Cardiac muscle cell (in vitro differentiated cells and primary cell): ENCODE measurements at places on chromosomes 3 and 15. TPM values are rescaled to one million over a fixed set of nuclear protein-coding genes. Genes with fewer than 3 reads are reported as not detected.

The WDR93 gene
- total RNA-seq = 0.06 and 0.70 TPM in 2 replicates

The NUP210 gene
- 24.2 and 41.9 TPM in 2 replicates for total RNA-seq

The TYRO3 gene
- total RNA-seq = 13.2 and 17.2 TPM in 2 replicates

The C3orf85 gene
- not detected in 2 replicates for total RNA-seq

DNA sequence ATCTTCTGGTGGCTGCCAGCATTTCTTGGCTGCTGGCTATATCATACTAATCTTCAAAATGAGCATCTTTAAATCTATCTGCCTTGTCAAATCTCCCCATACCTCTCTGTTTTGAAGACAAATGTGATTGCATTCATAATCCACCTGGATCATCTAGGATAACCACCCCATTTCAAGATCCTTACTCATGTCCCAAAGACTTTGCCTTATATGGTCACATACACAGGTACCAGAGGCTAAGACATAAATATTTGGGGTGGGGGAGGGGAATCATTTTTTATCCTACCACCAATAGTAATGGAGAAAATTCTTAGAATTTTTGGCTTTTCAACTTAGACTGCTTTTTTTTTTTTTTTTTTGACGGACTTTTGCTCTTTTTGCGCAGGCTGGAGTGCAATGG is 970.8 kb downstream of the PLOD2 start:
- H3K36me3 ChIP-seq = no peaks in the 10 kb centered on the region
- no peak for DNase-seq
- H3K4me3 ChIP-seq = no peak overlapping the region
- H3K27me3 ChIP-seq = no peaks in the 10 kb centered on the region

DNA sequence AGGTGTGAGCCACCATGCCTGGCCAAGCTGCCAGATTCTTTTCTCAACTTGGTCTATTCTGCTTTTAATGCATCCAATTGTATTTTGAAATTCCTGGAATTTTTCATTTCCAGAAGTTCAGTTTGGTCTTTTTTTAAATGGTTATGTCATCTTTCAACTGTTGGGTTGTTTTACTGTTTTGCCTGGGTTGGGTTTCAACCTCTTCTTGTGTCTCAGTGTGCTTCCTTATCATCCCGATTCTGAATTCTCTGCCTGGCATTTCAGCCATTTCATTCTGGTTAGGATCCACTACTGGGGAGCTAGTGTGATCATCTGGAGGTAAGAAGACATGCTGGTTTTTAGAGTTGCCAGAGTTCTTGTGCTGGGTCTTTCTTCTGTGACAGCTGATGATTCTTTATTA is 61.5 kb downstream of the LRRC49 start:
- DNase-seq = no peak
- H3K27me3 ChIP-seq = no peaks in the 10 kb centered on the region
- no peak overlapping the region for H3K4me3 ChIP-seq
- H3K36me3 ChIP-seq = no peaks in the 10 kb centered on the region

DNA sequence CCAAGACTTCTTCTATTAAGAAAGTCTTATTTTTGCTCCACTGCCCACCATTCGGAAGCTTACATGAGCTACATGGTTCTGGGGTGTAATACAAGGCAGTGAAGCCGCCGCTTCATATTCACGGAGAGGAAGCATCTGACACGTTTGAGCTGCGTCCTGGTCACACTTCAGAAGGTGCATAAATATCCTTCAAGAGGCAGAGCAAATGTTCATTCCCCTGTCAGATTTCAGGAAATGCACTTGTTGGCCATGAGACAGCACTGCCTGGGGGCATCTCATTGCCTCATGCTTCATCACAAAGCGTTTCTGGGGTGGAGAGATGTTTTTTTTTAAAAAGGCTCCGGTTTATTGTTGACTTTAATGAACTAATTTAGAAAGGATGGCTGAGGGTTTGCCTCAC is 119.9 kb downstream of the CADPS start:
- H3K27ac ChIP-seq = no peak overlapping the region
- H3K36me3 ChIP-seq = peaks cover 4% of the 10 kb centered on the region

GRCh38 chr3:108473711-108474110 is 36.7 kb downstream of the MYH15 start:
- no peaks in the 10 kb centered on the region for H3K27me3 ChIP-seq
- no peak for DNase-seq
- H3K4me3 ChIP-seq = no peak overlapping the region
- H3K36me3 ChIP-seq = no peaks in the 10 kb centered on the region

DNA sequence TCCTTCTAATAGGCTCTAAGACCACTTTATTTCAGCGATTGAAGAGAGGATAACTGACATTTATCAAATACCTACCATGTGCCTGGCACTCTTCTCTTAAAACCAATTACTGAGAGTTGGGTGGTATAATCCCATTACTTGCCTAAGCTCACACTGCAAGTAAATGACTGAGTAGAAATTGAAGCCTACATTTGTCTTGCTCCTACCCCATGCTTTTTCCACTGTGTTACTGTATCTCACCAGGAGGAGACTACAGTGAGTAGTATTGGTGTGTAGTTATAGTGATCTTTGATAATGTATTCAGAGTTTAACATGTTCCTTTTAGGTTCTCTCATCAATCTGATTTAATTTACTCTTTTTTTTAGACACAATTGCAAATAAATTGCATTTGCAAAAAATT is 20.7 kb downstream of the EIF2A start:
- H3K27me3 ChIP-seq = no peaks in the 10 kb centered on the region
- H3K4me1 ChIP-seq = no peaks in the 10 kb centered on the region
- H3K4me3 ChIP-seq = no peak overlapping the region
- H3K27ac ChIP-seq = no peak overlapping the region
- peaks cover 43% of the 10 kb centered on the region for H3K36me3 ChIP-seq
